ENCODE measurements at places on chromosomes 13 and 19.

DNA sequence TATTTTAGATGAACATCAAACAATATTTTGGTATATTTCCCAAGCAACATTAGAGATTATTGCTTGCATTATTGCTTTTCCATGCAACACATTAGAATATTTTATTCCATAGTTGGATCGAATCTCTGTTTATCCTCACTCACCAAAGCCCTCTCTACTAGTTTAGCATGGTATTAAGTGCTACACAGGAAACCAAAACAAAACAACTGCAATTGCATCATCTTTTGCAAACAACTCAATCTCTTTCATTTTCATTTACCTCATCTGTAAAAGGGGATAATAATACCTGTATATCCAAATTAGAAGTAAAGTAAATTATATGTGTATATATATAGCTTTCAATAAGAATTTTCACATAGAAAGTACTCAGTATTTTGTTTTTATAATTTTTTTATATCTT, 147.8 kb upstream of the PCDH9 start:
- no peak for DNase-seq

GRCh38 chr19:5655412-5655811, 24.9 kb downstream of the MICOS13 start:
- no peak for DNase-seq

GRCh38 chr13:39269411-39269810, 231.2 kb downstream of the NHLRC3 start:
- no peak for DNase-seq

DNA sequence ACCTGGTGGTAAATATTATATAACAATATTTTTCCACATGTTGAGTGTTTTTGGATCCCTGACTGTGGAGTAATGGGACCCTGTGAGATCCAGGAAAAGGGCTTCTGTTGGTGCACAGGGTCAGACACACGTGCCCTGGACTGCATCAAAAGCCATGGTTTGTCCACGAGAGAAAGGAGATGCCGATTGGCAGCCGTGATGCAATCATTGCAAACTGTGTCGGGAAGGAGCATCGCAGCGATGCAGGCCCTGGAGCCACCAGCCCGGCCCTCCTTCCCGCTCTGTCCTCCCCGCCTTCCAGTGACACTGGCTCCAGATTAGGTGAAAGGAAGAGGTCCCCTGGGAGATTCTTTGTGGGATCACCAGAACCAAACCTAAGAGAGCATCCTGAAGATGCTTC, 9.1 kb downstream of the COL4A2 start:
- no peak for DNase-seq

DNA sequence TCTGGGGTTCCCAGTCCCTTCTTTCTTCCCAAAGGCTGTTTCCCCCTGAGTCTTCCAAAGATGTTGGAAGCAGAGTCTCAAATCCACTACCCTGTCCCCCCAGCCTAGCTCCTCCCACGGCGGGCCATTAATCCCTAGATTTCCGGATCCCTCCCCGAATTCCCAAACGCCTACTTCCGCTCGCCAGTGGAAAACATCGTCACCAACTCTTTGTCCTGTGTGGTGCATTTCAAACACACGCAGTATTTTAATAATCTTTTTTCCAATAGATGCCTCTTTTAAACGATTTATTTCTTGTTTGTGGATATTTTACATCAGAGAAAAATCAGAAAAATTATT, 610 bp downstream of the ZNF791 start:
- DNase-seq: peak; percentile 79

DNA sequence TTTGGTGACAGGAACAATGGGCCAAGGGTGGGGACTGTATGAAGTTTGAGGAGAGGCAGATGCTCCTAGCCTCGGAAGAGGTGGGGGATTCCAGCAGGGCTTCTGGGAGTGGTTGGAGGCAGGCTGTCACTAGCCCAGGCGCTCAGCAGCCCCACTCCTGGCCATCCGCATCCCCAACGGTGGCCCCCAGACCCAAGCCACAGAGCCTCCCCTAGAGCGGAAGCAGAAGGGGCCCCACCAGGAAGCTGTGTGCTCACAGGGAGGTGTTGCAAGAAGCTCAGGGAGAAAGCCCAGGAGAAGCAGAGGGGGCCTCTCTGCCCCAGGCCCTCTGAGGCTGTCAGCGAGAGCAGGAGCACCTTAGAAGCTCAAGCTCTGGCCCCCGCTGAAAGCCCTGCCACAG, 8.3 kb downstream of the PRAM1 start:
- no peak for DNase-seq

DNA sequence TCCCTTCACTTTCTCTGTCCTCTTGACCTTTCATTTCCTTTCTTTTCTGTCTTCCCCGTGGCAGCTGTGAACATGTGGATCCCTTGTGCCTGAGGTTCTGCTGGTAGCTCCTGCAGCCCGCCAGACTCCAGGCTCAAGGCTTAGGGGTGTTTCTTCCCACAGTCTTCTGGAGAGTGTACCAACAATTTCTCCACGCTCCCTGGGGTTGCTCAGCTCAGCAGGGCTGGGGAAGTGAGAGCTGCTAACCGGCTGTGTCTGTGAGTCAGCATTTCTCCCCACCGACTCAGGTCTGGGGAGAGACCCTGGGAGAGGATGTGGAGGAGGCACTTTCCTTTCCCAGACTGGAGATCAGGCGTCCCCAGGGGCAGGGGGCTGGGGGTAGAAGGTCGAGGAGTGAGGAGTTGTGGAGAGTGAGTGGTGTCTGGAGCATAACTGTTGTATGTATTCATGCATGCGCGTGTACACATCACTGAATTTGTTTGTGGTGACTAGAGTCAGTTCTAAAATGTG, 193.6 kb downstream of the KCNRG start:
- peak; percentile 52 for DNase-seq

DNA sequence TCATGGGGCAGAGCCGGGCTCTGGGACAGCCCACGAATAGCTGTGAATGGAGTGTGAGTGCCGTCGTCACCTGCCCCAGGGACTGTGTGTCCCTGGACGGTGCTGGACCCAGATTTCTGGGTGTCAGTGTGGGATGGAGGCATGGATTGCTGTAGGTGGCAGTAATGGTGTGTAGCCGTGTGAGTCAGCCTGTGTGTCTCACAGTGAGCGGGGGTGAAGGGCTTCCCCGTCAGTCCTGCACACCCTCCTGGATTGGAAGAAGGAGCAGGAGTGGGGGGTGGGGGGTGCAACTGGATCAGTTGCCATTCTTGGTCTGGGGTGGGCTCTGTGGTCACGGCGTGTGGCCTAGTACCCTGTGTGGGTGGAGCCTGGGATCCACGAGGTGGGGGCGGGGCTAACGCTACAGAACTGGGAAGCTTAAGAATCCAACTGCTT, 6.5 kb upstream of the LTBP4 start:
- peak; percentile 66 for DNase-seq

GRCh38 chr13:98454389-98454881, 122.5 kb downstream of the STK24 start:
- DNase-seq: peak; percentile 79

GRCh38 chr13:27396252-27396846, 28.1 kb upstream of the GTF3A start:
- no peak for DNase-seq

DNA sequence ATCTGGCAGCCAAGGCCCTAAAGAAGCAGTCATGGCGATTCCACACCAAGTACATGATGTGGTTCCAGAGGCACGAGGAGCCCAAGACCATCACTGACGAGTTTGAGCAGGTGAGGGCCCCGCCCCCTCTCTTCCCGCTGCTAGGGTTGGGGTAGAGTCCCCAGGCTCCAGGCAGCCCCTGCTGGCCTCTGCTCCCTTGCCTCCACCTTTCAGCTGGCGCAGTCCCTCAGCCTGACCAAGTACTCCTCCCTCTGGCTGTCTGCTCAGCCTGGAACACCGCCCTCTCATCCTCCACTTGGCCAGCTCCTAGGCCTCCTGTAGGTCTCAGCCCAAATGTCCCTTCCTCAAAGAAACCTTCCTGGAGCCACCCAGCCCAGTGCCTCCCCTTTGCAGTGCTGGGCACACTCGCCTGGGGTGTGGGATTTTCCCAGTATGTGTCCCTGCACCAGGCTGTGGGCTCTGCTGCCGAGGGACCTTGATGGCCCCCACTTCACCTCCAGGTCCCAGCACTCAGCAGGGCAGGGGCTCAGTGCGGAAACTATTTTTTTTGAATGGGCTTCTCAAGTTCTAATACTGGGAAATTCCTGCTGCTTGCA, 5.7 kb downstream of the LENG1 start:
- DNase-seq: no peak

DNA sequence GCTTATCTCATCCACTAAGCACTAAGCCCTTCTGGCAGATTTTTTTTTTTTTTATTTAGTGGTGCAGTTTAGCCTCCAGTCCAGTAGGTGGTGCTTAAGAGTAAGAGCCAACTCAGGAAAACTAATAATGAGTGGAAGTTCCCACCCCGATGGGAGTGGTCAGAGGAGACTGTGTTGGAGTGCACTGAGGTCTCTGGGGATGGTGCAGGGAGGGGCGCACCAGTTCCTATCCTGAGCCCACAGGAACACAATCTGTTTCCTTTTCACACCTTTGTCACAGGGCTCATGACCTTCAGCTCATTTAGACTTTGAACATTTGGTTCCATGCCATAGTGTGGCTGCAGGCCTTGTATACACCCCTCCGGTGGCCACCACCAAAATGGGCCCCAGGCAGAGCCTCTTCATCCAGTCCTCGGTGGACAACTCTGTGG, 367.4 kb downstream of the SPRY2 start:
- DNase-seq: peak; percentile 39

GRCh38 chr19:7494416-7495098, 5.7 kb upstream of the PEX11G start:
- no peak for DNase-seq

- no peak for DNase-seq
Measured at GRCh38 chr13:59360108-59360507, 803.6 kb downstream of the DIAPH3 start.

GRCh38 chr13:110541526-110541920, 20.0 kb downstream of the RAB20 start:
- no peak for DNase-seq

Data from A172 (cell line).